ENCODE measurements at places on chromosomes 4 and X. TPM values are rescaled to one million over a fixed set of nuclear protein-coding genes. Genes with fewer than 3 reads are reported as not detected.

DNA sequence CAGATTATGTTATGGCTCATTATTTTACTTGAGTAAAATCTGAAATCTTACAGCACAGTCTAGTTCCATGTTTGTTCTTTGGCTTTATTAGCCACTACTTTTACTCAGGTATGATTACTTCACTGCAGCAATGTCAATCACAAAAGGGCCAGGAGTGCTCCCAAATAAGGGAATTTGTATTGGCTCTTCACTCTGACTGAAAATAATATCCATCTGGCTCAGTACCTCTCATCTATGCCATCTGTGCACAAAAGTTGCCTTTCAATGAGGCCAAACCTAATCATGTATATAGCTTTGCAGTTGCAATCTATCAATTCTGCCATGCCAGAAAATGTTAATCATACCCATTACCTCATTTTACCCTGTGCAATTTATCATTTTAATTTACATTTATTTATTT lies 161.1 kb downstream of the TECRL start:
- DNase-seq, result no peak

SLC9B1 gene
- total RNA-seq, result 0.79 TPM

HTR2C gene
- 0.07 TPM for total RNA-seq

IL9R gene
- total RNA-seq, result not detected

DNA sequence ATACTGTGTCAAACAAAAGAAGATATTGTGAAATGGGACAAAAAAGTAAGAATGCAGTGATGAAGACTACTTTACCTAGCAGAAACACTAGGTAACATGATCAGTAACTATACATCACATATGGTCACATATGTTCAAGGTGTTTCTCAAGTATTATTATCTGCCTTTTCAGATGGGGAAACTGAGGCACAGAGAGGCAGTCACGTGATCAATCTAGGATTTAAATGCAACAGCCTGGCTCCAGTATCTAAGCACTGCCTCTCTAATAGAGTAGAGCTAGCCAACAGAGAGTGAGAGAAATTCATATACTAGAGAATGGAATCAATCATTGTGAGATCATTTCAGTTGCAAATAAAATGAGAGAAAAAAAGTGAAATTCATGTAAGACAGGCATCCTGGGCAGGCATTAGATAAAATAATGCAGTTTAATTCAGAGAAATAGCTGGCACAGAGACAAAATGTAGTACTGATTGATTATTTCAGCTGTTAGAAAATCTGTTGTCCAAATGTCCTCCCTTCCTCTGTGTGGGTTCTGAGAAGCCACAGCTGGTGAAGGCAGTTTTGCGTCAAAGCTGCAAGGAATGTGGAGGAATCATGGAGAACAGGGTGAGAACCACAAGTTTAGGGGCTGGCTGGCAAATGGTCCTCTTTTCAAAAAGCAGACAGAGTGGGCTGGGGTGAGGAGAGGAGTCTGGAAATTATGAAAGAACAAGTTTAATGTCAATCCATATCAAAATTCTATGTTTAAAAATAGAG lies 26.0 kb downstream of the SMIM43 start:
- no peak for DNase-seq

- DNase-seq, result no peak
Measured at GRCh38 chrX:96833333-96833732, 50.4 kb upstream of the RPA4 start.

ODAPH gene
- total RNA-seq, result not detected

GRCh38 chrX:10597871-10598270 lies 22.5 kb downstream of the MID1 start:
- no peak for DNase-seq

CLCN5 gene
- total RNA-seq, result 17.2 TPM

- DNase-seq, result no peak
Measured at GRCh38 chr4:188532751-188533150, 393.5 kb downstream of the TRIML1 start.

PPP2R2C gene
- total RNA-seq, result 0.19 TPM

DNA sequence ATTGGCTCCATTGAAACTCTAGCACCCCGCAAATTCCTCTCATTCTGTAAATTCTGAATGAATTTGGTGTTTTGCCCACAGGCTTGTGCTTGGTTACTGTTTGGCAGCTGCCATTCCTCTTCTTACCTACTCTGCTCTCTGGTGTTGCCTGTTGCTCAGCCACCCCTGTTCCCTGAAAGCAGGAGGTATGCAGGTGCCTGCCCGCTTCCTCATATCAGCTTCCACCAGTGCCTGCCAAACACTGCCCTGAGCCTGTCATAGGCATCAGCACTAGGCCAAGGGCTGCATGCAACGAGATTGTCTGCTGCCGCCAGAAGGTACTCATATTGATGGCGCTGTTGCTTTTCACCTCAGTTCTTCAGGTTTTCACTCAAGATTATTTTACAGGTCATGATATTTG lies 978.1 kb downstream of the C4orf33 start:
- no peak for DNase-seq

DNA sequence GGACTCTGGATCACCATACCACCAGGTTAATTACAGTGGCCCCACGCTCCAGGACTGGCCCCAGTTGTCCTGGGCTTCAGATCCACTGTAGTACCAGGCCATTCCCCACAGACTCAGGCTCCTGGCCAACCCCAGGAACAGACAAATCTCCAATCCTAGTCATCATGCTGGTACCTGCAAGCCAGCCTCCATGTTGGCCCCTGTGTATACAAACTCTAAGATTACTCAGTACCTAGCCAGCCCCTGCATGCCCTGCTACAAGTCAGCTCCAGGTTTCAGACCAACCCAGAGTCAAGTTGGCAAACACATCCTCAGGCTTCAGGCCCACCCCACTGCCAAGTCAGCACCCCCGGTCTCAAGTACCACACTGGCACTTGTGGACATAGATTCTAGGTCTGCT lies 85.9 kb downstream of the KLF8 start:
- DNase-seq, result no peak

DNA sequence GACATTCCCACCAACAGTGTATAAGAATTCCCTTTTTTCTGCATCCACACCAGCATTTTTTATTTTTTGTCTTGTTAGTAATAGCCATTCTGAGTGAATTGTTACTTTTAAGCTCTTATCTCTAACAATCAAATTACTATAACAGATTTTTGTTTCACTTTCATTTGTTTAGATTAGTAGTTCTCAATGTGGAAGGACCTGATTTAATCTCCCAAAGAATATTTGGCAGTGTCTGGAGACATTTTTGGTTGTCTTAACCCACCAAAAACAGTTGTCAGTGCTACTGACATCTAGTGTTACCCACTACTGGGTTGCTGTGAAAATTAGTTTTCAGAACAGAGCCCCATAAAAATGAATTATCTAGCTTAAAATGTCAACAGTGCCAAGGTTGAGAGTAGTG lies 37.9 kb downstream of the RUFY3 start:
- no peak for DNase-seq

PABPC1L2B gene
- not detected for total RNA-seq

DNA sequence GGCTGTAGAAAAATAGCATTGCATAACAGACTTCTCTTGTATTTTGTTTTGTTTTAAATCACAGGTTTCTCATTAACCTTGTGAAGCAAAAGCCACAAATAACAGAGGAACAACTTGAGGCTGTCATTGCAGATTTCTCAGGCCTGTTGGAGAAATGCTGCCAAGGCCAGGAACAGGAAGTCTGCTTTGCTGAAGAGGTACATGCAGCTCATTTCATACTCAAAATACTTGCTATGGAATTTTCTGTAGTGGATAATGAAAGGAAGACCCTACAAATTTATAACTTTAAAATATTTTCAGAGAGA lies 17.6 kb downstream of the AFP start:
- no peak for DNase-seq

- DNase-seq, result no peak
Measured at GRCh38 chr4:158169931-158170690, 2.7 kb downstream of the GASK1B start.

- no peak for DNase-seq
Measured at GRCh38 chr4:150384249-150384648, 197.7 kb upstream of the MAB21L2 start.

DNA sequence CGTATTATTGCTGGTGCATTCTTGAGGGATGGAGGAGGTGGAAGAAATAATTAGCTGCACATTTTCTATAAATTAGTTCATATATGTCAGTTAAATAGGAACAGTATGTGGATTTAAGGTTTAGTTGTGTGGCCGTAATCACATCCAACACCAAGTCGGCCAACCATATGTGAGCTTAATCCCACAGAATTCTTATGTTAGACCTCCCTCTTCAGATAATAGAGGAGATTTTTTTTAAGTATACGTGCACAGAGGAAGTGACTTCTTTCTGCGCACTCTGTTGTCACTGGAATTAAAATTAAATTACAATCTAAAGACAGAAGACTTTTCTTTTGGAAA lies 2.1 kb downstream of the SEPTIN11 start:
- no peak for DNase-seq

GRCh38 chr4:38132843-38133662 lies 172.9 kb downstream of the PTTG2 start:
- no peak for DNase-seq

HEPH gene
- total RNA-seq, result 92.4 TPM

PF4V1 gene
- not detected for total RNA-seq

- DNase-seq, result no peak
Measured at GRCh38 chr4:164224871-164225270, 529.1 kb upstream of the SMIM31 start.

DNA sequence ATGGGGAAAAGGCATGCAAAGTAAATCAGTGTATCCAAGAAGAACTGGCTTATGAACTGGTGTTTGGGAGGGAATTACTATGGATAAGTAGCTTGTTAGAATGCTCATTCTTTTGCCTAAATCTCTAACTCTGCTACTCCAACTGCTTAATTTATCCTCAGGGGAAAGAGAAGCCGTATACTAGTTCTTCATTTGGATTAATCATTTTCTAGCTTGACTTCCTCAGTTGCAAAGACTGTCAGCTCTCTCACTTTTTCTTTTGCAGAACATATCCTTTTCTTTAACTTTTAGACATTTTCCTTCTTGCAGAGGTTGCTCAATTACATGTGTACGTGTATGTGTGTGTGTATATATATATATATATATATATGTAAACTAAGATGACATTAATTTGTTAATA lies 21.9 kb downstream of the GPRIN3 start:
- no peak for DNase-seq

AR gene
- total RNA-seq, result 1.4 TPM

GRCh38 chr4:176444741-176445140 lies 125.0 kb downstream of the SPCS3 start:
- DNase-seq, result no peak

SULT1E1 gene
- total RNA-seq, result 15.3 TPM

- DNase-seq, result no peak
Measured at GRCh38 chr4:99117876-99118693, 26.0 kb downstream of the ADH4 start.

GLRB gene
- 11.9 TPM for total RNA-seq

TRIM2 gene
- 52.5 TPM for total RNA-seq

DNA sequence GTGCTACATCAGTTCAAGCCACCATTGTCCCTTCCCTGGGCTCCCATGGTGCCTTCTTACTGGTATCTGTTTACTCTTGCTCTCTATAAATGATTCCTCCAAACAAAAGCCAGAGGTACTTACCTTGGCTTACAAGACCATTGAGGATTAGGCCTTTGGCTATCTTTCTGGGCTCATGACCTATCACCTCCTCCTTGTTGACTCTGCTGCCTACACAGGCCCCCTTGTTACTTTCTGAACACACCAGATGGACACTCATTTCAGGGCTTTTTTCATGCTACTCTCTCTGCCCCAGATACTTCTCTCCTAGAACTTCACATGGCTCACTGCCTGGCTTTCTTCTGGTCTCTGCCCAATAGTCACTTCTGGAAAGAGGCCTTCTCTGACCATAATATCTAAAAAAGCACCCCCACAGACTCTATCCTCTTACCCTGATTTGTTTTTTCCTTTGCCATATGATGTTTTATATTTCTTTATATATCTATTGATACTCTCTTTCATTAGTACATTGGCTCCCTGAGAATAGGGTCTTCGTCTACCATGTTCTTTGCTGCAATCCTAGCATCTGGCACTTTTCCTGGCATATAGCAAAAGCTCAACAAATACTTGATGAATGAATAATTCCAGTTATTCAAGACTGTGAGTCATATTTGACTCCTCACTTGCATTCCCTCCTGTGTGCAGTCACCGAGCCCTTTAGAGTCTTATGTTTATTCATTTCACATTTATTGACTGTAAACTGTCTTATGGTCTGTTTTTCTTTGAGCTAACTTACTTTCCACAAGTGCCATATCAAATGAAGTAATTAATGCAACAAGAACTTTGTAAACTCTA lies 27.1 kb upstream of the TAPT1 start:
- DNase-seq, result no peak

P2RY8 gene
- not detected for total RNA-seq

DNA sequence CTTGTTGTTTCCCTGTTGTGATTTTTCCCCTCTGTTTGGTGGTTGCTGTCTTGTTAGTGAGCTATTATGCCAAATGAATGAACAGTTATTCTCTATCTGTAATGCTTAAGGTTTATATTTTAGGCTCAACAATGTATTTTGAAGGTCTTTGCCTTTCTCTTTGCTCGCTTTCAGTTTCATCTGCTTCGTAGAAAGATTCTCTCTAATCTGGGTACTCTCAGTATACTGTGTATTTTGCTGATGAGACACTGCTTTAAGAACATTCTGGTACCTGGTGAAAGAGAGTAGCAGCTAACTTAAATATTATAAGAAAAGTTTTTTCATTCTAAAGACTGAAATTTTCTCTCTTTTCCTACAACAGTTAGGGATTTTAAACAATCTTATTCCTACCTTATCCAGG lies 1274.7 kb upstream of the PABPC4L start:
- no peak for DNase-seq

- DNase-seq, result no peak
Measured at GRCh38 chr4:154562697-154563254, at the start of gene FGB. TSS of gene FGB (plus strand) at chr4:154563011. CDS start at chr4:154563019, 8 bp downstream.

FRG1 gene
- total RNA-seq, result 36.7 TPM

HPGDS gene
- total RNA-seq, result not detected

DNA sequence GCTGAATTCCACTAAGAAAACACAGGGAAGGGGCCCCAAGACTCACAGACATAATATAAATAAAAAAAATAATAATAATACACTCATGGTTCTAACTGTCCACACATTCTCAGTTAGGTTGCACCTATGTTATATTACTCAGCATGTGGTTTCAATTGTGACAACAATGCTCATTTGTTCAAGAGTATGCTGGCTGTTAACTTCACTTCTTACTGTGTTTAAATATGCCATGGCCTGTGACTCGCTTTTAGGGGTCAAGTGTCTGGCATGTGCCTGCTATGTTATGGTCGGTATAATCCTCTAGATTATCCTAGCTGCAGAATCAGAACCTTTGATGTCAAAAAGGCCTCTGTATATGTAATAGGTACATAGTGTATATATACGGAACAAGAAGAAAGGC lies 324.8 kb upstream of the INTU start:
- no peak for DNase-seq

DNA sequence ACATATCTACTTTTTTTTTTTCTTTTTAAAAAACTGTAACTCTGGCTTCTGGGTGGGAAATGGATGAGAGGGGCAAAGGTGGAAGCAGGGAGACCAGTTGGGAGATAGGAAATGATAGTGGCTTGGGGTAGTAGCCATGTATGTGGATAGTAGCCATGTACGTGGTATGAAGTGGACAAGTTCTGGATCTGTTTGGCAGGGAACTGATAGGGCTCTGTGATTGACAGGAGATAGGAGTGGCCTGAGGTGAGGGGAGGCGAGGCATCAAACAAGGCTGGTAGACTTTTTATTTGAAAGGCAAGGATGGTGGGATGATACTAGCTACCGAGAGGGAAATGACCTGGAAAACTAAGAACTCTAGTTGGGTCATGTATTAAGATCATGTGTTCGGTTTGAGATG lies 117.8 kb downstream of the AFF1 start:
- no peak for DNase-seq
